ENCODE measurements at places on chromosomes 6 and 20.

GRCh38 chr20:2701671-2702081 lies 9.1 kb downstream of the EBF4 start:
- no peak for DNase-seq

GRCh38 chr6:136470044-136470443 lies 80.2 kb downstream of the MAP7 start:
- no peak for DNase-seq

DNA sequence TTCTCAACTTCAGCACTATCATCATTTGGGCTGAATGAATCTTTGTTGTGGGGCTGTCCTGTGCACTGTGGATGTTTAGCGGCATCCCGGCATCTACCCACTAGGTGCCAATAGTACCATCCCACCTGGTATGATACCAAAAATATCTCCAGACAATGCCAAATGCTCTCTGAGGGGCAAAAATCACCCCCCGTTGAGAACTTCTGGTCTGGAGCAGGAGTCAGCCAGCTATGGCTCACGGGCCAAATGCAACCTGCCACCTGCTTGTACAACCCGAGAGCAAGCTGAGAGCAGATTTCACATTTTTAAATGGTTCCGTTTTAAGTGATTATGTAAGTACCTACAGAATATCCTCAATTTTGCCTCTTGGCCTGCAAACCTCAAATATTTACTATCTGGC lies 26.8 kb downstream of the KCNB1 start:
- no peak for DNase-seq

- no peak for DNase-seq
Observed at GRCh38 chr6:3928111-3928510, 78.9 kb downstream of the FAM50B start.

DNA sequence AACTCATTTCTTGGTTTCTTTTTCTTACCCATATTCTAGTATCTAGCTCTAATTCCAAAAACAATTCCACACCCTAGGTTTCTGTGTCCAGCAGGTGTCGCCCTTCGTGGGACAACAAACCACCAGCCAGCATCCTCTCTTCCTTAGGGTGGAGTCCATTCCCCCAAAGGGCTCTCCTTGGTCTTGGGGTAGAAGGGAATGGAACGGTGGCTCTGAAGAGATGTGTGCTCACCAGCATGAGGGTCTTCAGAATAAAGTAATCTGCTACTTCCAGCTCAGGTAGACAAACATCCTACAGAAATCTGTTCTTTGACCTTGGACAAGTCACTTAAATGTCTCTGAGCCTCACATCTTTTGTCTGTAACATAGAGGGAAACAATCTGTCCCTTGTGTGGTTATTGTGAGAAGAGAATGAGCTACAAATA lies 7.2 kb downstream of the HLA-DMB start:
- peak; percentile 67 for DNase-seq

DNA sequence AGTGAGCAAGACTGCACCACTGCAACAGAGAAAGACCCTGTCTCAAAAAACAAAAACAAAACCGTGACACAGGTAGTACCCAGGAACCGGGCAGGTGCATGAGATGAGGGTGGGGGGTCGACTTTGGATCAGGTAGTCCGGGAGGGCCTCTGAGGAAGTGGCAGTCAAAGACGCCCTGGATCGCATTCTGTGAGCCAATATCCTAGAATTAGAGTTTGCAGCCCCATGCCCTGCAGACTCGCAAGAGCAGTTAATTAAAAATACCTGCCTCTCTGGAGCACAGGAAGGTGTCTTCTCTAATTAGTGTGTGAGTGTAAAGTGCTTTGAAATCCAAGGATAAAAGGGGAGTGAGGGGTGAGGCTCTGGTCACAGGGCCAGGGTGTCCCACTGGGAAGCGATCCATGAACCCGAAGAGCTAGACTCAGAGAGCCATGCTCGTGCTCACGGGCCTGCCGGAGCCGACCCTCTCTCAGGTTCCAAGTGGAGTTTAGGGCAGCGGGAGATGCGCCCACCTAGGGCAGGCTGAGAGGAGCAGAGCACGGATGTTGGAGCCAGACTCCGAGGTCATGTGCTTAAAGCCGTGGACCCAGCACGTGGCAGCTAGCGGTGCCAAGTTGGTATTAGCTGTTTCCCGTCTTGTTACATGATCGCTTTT lies 74.7 kb upstream of the PTPN1 start:
- DNase-seq: no peak

- DNase-seq: no peak
Observed at GRCh38 chr20:56273491-56273890, 25.0 kb downstream of the MC3R start.

DNA sequence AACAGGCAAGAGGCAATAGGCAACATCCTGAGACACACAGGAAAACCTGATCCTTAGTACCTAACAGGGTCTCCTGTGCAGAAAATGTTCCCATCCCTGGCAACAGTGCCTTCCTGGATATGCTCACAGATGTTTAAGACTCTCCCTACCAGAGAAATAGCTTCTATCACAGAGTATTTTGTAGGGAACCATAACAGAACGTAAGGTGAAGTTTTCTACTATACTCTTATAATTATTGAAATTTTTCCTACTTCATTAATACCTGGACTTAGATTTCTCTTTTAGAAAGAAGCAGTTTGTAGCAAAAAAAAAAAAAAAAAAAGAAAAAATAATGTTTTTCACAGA lies 33.5 kb upstream of the LGSN start:
- DNase-seq: no peak

- DNase-seq: no peak
Observed at GRCh38 chr6:101912311-101912710, 518.8 kb downstream of the GRIK2 start.

DNA sequence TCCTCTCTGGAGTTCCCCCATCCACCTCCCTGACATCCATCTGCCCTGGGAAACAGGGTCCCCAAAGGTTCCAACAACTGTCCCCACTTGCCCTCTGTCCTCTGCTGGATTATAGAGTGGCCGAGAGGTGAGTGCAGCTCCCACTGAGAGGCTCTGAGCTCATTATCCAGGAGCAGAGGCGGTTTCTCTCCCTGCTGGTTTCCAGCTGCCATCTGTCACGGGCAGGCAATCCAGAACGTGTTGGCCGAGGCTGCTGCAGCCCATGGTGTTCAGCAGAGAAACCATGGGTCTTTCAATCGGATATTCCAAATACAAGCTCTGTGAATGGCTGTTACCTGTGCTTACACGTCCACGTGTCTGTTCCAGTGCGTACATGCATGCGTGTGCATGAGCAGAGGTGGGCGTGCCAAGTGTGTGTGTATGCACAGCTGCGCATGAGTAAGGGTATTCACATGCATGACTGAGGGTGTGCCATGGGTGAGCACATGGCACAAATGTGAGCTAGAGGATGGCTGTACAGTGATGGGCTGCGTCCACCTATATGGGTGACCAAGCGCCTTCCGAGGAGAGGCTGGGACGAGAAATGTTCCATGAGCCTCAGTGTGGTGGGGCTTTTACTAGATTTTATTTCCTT lies 183.7 kb upstream of the PMEPA1 start:
- DNase-seq: no peak

GRCh38 chr20:50373674-50374286 lies 136.4 kb upstream of the PTPN1 start:
- DNase-seq: no peak

DNA sequence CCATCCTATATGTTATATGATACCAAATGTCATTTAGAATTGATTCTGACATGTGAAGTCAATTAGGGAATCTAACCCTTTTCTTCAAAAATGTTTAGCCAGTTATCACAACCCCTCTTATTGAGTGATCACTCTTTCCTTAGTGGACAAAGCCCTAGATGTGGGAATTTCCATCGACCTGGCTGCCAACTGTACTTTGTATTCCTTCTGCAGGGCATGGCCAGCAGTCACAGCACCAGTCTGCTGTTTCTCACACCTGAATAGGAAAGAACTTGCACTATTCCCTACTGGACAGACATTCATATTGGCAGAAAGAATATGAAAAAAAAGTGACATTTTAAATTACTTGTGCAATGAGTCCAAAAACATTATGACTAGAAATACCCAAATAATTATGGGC lies 271.0 kb downstream of the PACRG start:
- DNase-seq: no peak

GRCh38 chr6:44468835-44469234 lies 81.3 kb downstream of the CDC5L start:
- no peak for DNase-seq

DNA sequence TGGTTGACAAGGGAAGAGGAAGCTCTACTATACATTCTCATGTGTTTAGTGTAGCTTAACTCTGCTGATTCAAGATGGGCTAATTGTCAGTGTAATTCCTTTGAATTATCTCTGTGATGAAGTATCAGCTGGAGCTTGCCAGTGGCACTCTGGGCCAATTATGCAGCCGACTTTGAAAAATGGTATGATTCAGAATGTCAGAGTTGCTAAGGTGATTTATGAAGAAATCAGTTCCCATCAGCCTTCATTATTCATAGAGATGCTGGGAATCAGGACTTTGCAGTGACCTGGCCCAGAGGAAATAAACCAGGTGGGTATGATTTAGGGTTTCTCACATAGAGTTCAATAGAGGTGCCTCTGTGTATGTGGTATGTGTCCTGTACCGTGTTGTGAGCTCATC lies 33.4 kb downstream of the KCNS1 start:
- no peak for DNase-seq

DNA sequence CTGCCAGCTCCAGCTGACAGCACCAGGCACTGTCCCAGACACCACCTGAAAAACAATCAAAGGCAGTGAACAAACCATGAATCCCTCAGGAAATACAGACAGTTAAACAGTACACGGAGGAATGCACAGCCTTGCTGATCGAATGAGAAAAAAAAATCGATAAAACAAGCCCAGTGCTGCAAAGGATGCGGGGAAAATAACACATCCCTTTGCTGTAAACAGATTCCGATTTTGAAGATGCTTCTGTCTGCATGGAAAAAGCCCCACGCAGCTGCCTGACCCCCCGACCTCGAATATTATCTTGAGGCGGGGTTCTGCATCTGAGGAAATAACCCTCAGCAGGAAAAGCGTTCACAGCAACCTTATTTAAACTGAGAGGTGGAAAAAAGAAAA lies 43.9 kb downstream of the RBM38 start:
- DNase-seq: no peak

DNA sequence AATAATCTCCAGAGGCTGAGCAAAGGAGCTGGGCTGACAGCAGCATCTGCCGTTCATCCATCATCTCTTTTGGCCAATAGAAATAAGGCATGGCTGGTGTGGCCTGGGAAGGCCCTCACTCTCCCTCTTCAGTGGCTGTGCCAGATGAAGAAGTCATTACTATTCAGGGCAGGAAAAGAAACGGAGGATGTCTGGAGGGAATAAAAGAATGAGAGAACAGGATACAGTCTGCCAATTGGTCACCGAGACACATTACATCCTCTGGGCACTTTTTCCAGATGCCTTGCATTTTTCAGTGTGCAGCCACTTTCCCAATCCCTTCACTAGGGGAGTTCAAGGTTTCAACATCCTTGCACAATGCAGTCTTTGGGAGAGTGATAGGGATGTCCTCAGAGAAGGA lies 32.2 kb upstream of the VGLL2 start:
- no peak for DNase-seq

- DNase-seq: peak; percentile 42
Observed at GRCh38 chr6:111724505-111724904, 118.8 kb upstream of the TRAF3IP2 start.

DNA sequence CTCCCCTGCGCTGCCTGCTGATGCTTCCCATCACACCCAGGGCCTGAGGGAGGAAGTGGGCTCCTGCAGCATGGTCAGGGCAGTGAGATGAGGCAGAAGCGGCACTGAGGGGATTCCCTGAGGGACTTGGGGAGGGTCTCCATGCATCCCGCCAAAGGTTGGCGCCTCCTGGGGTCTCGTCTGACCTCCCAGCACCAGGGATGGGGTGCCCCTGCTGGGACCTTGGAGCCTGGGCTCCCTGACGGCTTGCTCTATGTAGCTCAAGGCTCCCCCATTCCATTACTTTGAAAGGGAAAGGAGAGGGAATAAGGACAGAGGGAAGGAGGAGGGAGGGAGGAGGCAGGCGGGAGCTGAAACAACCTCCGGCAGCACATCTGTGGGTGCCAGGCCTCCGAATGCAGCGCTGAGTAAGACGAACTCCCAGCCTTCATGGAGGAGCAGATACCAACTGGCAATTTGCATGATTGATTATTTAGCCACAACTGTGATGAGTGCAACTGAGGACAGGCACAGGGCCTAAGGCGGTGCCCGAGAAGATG lies 259.3 kb downstream of the ERMARD start:
- DNase-seq: no peak

DNA sequence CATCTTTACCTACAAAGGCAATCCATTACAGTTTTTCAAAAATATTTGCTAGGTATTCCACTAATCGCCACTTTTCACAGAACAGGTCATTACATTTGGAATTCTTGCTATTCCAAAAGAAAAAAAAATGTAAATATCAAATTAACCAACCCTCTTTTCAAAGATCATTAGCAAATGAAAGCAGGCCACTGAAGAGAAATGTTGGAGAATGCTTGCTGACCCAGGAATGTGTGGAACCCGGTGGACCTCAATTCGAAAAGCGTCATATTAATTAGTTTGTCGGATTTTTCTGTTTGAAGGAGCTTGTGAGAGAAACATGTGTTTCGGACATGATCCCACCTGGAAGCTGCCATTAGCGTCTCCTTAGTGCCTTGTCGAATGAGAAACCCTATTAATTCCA lies 27.9 kb upstream of the SERPINB9 start:
- DNase-seq: no peak

DNA sequence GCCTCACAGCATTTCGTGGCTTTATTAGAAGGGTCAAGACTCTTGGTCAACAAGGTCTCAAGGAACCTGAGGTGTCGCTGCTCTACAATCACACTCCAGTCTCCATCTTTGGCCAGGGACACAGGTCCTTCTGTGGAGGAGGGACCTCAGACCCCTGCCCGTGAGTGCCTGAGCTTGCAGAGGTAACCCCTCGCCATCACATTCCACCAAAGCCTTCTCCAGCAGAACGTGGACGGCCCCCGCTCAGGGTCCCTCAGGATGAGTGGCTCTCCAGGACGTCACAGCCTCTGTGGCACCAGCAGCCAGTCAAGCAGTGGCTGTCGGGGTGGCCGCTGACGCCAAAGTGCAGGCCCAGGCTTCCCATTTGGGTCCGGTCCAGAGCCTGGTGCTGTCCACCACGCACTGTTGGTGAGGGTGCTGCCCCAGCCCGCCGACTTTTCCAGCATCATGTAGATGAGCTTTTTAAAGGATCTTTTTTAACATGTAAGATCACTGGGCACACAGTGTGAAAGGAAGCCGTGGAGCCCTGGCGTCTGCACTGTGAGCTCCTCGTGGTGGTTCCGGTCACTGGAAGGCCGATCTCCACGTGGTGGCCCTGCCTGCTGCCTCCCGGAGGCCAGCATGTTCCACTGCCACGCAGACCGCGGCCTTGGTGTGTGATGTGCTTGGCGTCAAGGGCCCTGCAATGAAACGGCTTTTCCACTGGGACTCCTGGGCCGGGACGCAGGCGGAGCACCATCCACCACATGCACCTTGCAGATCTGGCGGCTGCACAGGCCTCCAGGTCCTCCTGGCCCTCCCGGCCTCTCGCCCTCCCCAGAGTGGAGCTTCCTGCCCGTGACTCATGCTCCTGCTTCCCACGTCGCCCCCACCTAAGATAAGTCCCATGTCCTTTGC lies 8.3 kb upstream of the KIF25 start:
- no peak for DNase-seq

DNA sequence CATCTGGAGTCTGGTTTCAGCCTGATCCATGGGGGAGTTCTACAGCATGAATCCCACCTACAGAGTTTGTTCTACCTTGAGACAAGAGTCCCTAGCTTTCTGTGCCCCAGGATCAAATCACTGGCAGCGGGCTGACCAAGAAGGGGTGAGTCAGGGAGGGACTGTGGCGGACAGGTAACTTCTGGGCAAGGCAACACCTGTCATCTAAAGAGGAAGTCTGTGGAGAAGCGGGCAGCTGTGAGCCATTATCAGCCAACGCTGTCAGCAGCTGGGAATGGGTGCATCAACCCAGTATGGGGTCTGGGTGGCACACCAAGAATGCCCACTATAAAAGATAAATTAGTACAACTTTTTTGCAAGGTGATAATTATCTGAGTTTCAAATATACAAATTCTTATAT lies 45.9 kb downstream of the UBE3D start:
- no peak for DNase-seq

Data from T-helper 2 cell (primary cell).